Immature natural killer cell (primary cell): ENCODE measurements at places on chromosomes 2 and 18.
A peak's percentile ranks its signal among the peaks of the same experiment; 100 is the strongest.

- DNase-seq, result peak; percentile 69
These were observed 28.7 kb upstream of the ZEB2 start for GRCh38 chr2:144548532-144549191.

DNA sequence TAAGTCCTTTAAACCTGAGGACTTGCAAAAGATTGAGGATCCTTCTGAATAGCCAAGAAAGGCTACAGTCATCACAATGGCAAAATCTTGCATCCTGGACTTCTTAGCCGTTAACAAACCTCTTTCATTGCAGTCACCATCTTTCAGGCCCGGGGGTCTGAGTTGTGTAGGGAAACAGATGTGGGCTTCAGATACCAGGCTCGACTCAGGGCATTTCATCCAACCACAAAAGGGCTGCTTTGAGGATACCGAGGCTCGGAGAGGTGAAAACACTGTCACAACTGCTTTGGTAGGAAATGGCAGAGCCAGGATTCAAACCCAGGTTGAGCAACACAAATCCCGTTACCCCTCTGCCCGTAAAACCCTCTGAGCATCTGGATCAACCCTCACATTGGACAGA, 147.4 kb downstream of the TFCP2L1 start:
- no peak for DNase-seq

DNA sequence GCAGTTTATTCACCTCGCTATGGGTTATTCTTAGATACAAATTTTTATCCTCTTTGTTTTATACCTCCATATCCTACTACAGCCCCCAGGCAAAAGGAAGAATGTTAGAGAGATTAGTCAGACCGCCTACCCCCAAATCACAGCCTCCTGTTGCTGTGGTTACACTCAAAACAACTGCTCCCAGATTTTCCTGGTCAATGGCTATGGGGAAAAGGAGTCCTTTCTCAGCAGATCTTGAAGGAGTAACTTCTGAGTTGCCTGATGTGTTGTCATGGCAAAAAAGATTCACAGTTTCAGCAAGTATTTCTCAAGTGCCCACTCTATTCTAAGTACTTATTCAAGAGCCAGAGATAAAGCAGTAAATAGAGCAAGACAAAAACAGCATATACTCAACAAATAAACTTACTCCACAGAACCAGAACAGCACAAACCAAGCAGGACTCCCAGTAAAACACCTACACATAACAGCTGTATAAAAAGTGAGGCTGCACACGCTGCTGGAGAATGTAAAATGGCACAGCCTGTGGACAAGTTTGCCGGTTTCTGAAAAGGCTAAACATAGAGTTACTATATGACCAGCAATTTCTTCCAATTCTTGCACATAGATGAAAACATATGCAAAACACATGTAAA, 104.8 kb downstream of the NOL10 start:
- no peak for DNase-seq

GRCh38 chr2:9951272-9951521, 296 bp upstream of the GRHL1 start:
- no peak for DNase-seq

DNA sequence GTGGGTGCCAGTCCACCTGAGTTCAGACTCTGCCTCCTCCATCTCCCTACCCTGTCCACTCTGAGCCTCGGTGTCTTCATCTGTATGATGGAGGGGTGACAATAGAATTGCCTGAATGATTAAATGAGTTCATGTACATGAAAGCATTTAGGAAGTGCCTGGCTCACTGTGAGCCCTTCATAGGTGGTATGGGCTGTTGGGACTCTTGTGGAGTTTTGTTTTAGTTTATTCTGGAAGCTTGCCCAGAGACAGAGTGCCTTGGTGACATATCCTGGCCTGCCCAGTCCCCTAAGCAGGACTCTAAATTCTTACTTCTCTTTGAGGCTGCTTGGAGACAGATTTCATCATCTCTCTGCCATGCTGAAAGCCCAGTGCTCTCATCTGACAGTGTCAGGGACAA, 24.5 kb upstream of the GIGYF2 start:
- no peak for DNase-seq

- DNase-seq, result no peak
These were observed 125.6 kb upstream of the CDC42EP3 start for GRCh38 chr2:37797081-37797480.

DNA sequence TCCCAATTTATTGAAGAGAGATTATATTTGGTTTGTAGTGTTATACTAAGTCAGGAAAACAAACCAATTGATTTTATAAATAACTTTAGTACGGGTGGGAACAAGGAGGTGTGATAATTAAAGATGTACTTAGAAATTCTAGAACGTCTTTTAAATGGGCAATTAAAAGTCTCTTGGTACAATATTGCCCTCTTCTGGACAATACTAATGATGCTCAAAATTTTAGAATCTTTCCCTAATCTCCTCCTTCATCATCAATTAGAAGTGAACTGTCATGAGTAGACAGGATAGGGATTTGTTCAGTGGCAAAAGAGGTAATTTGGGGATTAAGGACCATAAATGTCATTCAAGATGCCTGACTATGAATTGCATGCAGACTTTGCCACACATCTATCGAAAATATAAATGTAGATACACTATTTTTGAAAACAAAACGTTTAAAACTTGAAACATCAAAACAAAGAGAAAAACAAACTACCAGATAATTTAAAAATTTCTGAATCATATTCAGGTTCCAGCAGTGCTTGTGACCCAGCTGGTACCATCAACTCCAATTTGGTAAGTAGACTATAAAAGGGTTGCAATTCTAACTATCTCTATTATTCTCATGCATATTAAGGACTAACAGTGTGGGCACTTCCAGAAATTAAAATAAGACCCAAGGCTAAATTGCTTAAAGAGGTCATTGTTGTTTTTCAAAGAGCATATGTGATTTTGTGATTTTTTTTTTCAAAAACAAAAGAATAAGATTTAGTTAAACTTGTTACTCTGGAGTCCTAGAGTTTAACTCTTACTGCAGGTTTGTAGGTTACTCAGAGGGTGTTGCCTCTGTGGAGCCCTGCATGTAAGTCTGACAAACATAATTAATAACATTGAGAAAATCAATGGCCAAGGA, 123.5 kb downstream of the LAMA3 start:
- DNase-seq, result no peak

DNA sequence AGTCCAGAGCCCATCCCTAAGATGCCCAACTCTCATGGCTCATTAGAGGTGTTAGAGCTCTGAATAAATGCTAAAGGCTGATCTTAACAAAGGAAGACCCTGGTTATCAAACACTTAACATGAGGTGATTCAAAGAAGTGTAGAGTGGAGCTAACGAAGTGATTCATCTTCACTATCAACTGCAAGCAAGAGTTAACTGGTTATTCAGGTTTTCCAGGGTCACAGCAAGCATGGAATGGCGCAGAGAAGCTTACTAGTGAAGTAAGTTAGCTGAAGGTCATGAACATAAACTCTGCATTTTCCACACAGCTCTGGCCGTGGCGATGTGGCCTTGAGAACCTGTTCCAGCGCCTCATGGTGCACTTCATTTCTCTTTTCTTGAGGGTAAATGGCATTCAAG, 17.0 kb downstream of the RND3 start:
- DNase-seq, result no peak

DNA sequence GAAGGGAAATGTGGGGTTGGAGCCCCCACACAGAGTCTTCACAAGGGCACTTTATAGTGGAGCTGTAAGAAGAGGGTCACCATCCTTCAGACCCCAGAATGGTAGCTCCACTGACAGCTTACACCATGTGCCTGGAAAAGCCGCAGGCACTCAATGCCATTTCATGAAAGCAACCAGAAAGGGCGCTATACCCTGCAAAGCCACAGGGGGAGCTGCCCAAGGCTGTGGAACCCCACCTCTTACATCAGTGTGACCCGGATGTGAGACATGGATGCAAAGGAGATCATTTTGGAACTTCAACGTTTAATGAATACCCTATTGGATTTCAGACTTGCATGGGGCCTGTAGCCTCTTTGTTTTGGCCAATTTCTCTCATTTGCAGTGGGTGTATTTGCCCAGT, 694.7 kb downstream of the CBLN2 start:
- no peak for DNase-seq

DNA sequence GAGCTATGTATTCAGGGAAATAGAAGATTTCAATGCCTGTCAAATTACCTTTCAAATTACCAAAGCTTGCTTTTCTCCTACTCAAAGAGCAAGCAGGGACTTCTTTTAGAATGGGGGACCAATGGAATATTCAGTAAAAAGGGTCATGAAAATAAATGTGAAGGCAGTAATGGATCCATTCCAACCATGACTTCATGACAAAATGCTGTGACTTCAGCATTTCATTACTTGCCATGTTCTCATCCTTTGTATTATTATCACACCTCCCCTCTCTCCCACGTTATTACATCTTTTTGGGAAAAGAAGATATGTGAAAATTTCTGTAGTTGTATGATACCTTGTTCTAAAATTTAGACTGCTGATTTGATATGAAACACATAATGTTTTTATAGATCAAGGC, 864.0 kb upstream of the FSHR start:
- no peak for DNase-seq

DNA sequence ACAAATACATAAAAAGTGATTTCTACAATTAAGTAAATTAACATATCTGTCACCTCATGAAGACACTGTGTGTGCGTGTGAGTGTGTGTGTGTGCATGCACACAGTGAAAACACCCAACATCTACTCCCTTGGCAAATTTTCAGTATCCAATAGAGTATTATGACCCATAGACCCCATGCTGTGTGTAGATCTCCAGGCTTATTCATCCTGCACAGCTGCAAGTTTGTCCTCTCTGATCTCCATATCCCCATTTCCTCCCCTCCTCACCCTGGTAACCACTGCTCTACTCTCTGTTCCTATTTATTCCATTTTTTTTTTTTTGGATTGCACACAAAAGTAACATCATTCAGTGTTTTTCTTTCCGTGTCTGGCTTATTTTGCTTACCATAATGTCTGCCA, 391.0 kb downstream of the SOX11 start:
- no peak for DNase-seq

DNA sequence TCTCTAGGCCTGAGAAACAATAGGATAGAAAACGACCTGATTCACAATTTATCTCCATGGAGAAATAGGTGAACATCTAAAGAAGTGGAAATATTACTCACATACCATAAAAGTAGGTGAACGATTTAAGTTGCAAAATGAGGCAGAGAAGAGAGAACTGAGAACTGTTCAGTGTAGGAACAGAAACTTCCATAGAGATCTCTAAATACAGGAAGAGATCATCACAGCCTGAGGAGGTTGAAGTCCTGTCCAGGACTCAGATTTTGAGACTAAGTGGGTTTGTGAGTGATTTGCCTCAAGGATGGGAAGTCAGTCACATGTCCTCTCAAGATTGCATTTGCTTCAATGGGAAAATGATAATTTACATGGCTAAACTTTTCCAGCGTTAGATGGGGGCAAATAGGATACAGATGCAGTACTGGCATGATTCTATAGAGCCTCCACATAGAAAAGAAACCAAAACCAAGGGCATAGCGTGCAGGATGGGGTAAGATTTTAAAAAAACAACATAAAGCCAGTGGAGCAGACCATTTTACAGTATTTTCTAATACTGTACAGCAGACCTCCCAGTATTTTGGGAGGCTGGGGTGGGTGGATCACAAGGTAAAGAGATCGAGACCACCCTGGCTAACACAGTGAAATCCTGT, 68.8 kb downstream of the MEP1B start:
- no peak for DNase-seq

DNA sequence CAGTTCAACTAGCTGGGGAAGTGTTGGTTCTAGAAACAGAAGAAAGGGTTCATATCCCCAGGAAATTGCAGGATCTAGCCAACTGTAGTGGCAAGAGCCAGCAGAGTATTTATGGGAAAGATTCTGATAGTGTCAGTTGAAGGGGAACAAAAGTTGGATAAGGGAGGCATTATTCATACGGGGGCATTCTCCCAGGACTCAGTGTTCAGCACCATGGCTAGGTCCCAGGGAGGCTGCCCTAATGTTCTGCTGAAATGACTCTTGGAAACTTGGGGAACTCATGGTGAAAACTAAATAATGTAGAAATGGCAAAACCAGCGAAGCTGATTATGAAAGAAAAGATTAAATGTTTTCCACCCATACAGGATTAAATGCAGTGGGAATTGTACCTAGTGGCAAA, 543.7 kb downstream of the TRIB2 start:
- no peak for DNase-seq

- DNase-seq, result no peak
These were observed 64.7 kb downstream of the CCDC148 start for GRCh38 chr2:158391876-158392275.

DNA sequence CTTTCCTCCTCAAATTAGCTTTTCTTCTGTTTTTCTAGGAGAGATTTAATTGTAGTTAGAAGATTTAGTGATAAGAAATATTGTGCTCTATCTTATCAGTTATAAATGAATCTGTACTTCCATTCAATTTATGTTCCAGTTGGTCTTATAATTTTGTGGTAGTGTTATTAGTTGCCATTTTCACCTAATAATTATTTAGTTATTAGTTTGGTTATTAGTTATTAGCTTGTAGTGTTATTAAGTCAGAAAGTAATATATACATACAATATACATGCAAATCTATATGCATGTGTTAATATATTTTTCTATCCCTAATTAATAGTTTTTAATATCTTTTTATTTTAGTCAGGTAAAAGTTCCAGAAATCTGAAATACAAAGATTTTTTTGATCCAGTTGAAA, 3.2 kb downstream of the MPHOSPH10 start:
- no peak for DNase-seq

GRCh38 chr2:180319586-180320405, 312.7 kb upstream of the CWC22 start:
- no peak for DNase-seq

DNA sequence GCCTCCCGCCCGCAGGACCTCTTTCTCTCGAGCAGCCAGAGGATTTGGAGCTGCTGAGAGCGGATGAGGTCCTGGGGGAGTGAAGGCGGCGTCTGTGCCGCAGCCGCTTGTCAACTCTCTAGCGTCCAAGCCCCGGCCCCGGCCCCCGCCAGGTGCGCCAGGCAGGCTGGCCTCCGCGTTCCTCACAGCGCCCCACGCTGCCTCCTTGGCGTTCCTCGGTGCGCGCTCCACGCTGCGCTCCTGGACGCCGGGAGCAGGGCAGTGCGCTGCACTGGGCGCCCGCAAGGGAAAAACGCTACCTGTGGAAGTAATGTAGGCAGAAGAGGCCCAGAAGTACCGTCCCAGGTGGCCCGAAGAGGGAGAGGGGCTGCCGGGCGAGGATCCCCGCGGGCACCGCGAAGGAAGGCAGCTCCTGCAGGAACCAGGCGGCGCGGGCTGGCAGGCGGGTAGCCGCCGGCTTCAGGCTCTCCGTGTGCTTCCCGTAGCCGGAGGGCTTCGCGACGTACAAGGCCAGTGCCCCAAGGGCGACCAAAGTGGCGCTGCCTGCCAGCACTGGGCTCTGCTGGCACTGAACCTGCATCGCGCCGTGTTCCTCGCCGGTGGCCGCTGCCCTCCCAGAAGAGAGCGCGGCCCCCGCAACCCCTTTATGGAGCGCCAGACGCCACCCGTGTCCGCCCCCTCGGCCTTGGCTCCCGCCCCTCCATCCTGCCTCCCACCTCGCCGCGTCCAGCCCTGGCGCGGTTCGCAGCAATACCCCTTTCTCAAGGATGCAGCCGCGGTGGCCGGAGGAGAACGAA, at the start of gene SRD5A2:
TSS of gene SRD5A2 (minus strand) at position 618 of the 797 bp plus-strand sequence. CDS start at position 580, 38 bp downstream.
- no peak for DNase-seq

GRCh38 chr18:13496691-13497281, 229.6 kb downstream of the FAM210A start:
- no peak for DNase-seq
